HFFc6 (cell line): ENCODE measurements at places on chromosomes 6 and 20. TPM values are rescaled to one million over a fixed set of nuclear protein-coding genes. Genes with fewer than 3 reads are reported as not detected.
A peak's percentile ranks its signal among the peaks of the same experiment; 100 is the strongest.

ISM1 gene
- total RNA-seq = not detected in 3 replicates

DNA sequence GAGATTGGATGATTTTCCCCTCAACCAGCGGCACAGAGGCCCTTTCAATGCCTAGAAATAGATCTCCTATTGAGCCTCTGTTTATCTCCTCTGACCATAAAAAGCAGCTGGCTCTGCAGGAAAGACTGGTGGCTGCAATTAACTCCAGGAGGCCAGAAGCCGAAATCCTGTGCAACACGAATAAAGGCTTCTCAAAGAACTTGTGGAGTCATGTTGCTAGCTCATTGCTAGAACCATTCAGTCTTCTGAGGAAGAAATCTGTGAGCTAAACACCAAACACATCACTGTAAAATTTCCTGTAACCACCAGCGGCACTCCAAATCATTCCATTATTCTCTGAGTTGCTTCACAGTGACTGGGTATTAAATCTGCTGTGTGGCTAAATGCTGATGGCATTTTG, 49.1 kb upstream of the TPD52L1 start:
- peak; percentile 54 for DNase-seq
- peak overlapping the region; percentile 55 for H3K4me3 ChIP-seq
- peak overlapping the region; percentile 90 for H3K27ac ChIP-seq
- H3K4me1 ChIP-seq = peaks cover 78% of the 10 kb centered on the region
- peaks cover 4% of the 10 kb centered on the region; the same call in 1 of the 2 replicates for H3K27me3 ChIP-seq

DNA sequence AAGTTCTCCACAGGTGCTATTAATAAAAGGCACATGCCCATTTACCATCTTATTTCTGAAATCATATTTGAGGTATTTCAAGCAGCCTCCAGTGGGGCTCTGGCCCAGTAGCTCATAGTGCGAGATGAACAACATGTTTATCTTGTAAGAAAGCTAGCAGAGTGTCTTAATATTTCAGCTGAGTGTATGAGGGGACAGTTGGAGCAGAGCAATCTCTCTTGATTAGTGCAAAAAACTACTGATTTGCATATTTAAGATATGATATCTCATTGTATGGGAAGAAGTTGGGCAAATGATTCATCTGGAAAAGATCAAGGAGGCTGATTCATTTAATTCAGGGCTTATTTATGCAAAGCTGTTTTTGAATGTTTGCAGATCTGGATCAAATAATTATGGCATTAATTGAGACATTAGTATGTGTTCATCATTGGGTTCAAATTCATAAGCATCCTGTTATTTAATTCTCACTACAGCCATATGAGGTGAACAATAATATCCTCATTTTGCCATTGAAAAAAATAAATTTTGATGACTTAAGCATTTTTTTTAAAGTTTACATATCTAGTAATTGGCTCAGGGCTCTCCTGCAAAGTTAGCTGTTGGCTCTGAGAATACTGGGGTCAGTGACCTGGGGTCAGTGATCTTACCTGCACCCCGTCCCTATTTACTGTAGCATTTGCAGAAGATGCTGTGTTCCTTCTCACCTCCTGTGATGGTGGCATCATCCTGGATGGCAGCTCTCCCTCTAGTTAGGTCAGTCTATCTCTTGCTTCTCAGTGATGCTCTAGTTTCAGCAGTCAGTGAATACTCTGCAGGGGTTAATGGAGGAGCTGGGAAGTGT, 24.1 kb upstream of the GCLC start:
- no peak overlapping the region for H3K27ac ChIP-seq
- H3K4me1 ChIP-seq = peaks cover 12% of the 10 kb centered on the region
- DNase-seq = no peak
- H3K4me3 ChIP-seq = no peak overlapping the region
- H3K27me3 ChIP-seq = peaks cover 9% of the 10 kb centered on the region

MRAP2 gene
- total RNA-seq = not detected in 3 replicates

CALHM6 gene
- total RNA-seq = 0.39 TPM in 1 of 3 replicates, not detected in the others

RIPOR3 gene
- 0.12 to 0.24 TPM in 2 of 3 replicates, not detected in the other for total RNA-seq

DNA sequence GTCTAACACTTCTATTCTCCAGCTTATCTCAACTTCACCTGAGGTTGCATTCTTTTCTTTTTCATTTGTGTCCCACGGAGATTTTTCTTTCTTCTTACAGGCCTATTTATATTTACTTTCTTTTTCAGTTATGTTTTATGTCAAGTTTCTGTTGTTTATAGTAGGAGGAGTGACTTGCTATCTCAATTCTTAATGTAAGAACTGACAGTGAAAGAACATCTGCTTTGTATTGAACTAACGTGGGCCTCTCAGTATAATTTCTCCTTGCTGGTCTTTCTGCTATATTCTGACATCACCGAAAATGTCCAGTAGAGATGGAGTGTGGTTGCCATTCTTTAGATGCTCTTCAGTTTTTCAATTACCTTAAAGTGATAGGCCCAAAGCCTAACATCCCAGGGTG, 521.7 kb downstream of the EPM2A start:
- H3K27ac ChIP-seq = peak overlapping the region; percentile 14; the same call in 1 of the 2 replicates
- DNase-seq = no peak
- H3K36me3 ChIP-seq = no peaks in the 10 kb centered on the region

- no peak overlapping the region for H3K27ac ChIP-seq
- peaks cover 21% of the 10 kb centered on the region for H3K4me1 ChIP-seq
- no peaks in the 10 kb centered on the region for H3K27me3 ChIP-seq
- no peak overlapping the region for H3K4me3 ChIP-seq
- H3K36me3 ChIP-seq = peaks cover 17% of the 10 kb centered on the region
- no peak for DNase-seq
These were observed 80.6 kb downstream of the ATG5 start for GRCh38 chr6:106244931-106245330.

RIPPLY2 gene
- not detected in 3 replicates for total RNA-seq

ERVFRD-1 gene
- not detected in 3 replicates for total RNA-seq

DPPA5 gene
- not detected in 2 replicates for total RNA-seq

DNA sequence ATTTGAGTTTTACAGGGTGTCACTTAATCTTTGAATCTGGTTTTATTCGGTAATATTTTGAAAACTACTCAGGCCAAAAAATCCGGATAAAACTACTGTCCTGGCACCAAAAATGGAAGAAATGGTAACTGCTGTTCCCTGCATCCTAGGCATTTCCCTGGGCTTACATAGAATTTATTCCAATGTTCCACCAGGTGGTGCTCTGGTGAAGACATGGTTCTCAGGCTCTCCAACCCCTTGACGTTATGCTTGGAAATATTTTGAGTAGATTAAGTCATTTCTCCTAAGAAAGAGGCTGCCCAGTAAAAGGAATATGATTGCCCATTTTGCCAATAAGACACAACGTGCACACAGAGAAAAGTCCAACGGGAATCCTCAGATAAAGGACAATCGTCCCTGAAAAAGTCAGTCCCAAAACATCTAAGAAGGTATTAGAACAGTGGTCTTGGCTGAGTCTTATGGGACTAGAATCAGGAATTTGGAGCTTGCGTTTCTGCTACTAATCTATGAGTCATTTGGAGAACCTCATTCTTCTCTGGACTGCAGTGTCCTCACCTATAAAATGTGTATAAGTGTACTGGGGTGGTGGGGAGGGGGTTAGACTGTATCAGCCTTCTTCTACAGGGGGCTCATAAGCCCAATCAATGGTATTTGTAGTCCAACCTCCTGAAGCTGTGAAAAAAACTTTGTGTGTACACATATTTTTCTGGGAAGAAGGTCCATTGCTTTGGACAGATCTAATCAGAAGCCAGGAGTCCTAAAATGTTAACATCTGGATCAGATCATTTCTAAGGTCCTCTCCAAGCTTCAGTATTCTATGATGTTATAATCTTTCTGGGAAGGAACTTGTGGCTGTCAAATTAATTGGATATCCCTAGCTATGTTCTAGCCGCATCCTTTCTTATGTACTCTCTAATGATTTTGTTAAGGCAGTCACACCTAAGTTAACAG, 131.0 kb upstream of the BMP2 start:
- peaks cover 2% of the 10 kb centered on the region; the same call in 1 of the 2 replicates for H3K27me3 ChIP-seq
- DNase-seq = no peak
- peaks cover 4% of the 10 kb centered on the region; the same call in 1 of the 2 replicates for H3K36me3 ChIP-seq
- no peaks in the 10 kb centered on the region for H3K4me1 ChIP-seq
- H3K27ac ChIP-seq = no peak overlapping the region

GRCh38 chr20:35616465-35617396, 1.1 kb downstream of the SPAG4 start:
- H3K4me1 ChIP-seq = peaks cover 28% of the 10 kb centered on the region
- H3K36me3 ChIP-seq = no peaks in the 10 kb centered on the region; the same call in 1 of the 2 replicates

DEFB132 gene
- not detected in 2 replicates for total RNA-seq

DNA sequence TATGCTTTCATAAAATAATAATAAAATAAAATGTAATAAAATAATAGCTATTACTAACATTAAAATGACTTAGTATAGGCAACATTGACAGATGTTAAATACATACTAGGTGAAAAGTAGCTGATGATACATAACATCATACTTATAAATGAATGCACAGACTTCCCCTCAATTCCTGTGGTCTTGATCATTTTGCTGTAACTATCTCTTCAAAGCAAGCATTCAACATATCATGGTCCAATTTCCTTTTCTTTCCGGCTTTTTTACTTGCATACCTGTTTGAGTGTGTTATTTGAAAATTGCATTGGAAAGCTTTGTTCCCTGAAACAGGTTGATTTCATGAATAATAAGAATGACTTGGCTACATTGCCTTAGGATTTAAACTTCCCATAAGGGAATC, 309.3 kb downstream of the HDGFL1 start:
- no peak for DNase-seq
- H3K27me3 ChIP-seq = no peaks in the 10 kb centered on the region
- H3K27ac ChIP-seq = peak overlapping the region; percentile 60; the same call in 1 of the 2 replicates
- H3K36me3 ChIP-seq = no peaks in the 10 kb centered on the region
- peaks cover 80% of the 10 kb centered on the region for H3K4me1 ChIP-seq

CNR1 gene
- not detected in 3 replicates for total RNA-seq

DNA sequence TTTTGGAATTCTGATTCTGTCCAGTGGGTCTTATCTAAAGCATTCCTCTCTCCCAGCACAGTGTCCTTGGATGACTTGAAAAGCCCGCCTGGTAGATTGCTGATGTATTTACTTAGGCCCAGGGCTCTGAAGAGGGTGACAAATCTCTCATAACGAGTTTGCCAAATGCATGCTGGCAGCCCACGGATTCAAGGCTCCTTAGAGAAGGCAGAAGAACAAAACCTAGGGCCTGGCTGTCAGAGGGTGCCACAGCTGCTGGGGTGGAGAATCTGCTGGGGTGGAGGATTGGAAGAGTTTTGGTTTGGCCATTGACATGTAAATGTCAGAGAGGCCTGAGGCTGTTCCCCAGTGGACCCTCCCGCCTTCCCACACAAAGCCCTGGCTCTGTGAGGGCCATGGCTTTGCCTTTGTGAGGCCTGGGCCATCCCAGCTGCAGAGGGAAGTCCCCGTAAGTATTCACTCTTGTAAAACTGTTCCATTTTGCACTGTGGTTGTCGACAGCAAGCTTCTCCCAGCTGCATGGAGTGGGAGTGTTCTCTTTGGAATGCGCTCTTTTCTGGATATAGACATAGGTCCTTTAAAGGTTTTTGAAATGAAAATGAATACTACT, 50.3 kb downstream of the ANKRD6 start:
- no peaks in the 10 kb centered on the region for H3K4me1 ChIP-seq
- DNase-seq = no peak
- H3K27ac ChIP-seq = no peak overlapping the region
- no peak overlapping the region for H3K4me3 ChIP-seq
- H3K27me3 ChIP-seq = peaks cover 11% of the 10 kb centered on the region
- H3K36me3 ChIP-seq = no peaks in the 10 kb centered on the region

CCN5 gene
- 0.26 TPM in 1 of 3 replicates, not detected in the others for total RNA-seq

DNA sequence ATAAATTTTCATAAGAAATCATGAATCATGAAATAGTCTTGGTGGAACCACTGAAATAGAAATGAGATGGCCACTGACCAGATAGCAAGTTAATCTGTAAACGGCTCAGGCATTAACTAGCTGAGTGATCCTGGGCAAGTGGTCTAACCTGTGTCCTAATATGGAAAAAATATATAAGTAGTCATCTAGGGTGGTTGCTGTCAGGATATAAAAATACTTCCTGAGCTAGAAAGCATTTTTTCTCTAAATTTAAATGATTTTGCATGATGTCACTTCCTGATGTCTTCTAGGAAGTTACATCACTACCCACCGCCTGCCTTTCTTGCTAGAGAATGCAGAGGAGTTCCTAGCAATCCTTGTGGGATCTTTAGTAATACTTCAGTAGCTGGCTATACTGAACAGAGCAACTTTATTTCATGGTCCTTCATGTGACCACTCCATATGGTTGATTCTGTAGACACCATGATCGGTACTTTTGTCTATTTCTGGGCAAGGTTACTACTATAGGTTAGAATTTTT, 228.1 kb upstream of the CEP162 start:
- H3K4me3 ChIP-seq = no peak overlapping the region
- H3K27ac ChIP-seq = no peak overlapping the region
- H3K4me1 ChIP-seq = peaks cover 10% of the 10 kb centered on the region
- H3K36me3 ChIP-seq = no peaks in the 10 kb centered on the region

- peaks cover 47% of the 10 kb centered on the region for H3K27me3 ChIP-seq
- H3K4me3 ChIP-seq = no peak overlapping the region
- DNase-seq = no peak
- no peaks in the 10 kb centered on the region for H3K4me1 ChIP-seq
- no peak overlapping the region for H3K27ac ChIP-seq
- H3K36me3 ChIP-seq = no peaks in the 10 kb centered on the region
These were observed 30.0 kb downstream of the MYT1 start for GRCh38 chr20:64194269-64194668.

DNA sequence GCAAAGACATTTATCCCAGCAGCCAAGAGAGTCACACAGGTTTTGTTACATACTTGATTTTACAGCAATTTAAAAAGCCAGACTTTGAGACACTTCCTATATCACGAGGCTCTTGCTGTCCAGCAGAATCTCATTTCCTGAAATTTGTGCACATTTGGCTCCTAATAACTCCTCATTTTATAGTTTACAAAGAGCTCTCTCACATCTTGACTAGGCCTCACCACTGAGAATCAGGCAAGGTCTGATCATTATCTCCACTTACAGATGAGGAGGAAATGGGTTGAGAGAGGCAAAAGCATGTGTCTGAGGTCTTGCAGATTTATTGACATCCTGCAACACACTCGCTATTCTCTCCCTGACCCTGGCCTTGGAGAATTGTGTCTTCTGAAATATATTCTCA, 426.8 kb downstream of the MAFB start:
- no peak overlapping the region for H3K27ac ChIP-seq
- no peaks in the 10 kb centered on the region for H3K4me1 ChIP-seq
- no peak for DNase-seq
- no peaks in the 10 kb centered on the region for H3K27me3 ChIP-seq
- no peaks in the 10 kb centered on the region for H3K36me3 ChIP-seq

DNA sequence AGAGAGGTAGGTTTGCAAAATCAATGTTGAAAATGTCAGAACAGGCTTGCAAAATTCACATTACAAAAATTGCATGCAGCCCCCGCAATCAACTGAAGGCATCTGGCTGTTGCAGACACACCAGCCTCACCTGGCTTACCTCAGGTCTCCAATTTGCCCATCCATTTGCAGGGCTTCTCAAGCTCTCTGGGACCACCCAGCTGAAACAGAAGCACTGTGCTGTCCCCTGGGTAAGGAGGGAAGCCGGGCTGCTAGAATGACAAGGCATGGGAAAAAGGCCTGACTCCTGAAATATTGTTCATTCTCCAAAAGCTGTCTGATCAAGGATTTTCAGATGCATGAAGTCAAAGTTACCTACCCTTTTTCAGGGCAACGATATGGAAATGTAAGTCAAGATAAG, 52.6 kb upstream of the CD93 start:
- no peaks in the 10 kb centered on the region for H3K36me3 ChIP-seq
- H3K4me1 ChIP-seq = peaks cover 23% of the 10 kb centered on the region
- no peak overlapping the region for H3K27ac ChIP-seq
- H3K4me3 ChIP-seq = no peak overlapping the region
- no peaks in the 10 kb centered on the region for H3K27me3 ChIP-seq
- no peak for DNase-seq
